Trophoblast cell (in vitro differentiated cells and primary cell): ENCODE measurements at places on chromosomes 11 and 22.

GRCh38 chr11:10561043-10561818, 7.2 kb downstream of the LYVE1 start:
- H3K36me3 ChIP-seq, result no peaks in the 10 kb centered on the region
- no peak overlapping the region for H3K4me3 ChIP-seq
- H3K27ac ChIP-seq, result no peak overlapping the region
- H3K4me1 ChIP-seq, result no peaks in the 10 kb centered on the region
- H3K27me3 ChIP-seq, result no peaks in the 10 kb centered on the region
- DNase-seq, result no peak

GRCh38 chr22:45548247-45548840, 45.7 kb downstream of the FBLN1 start:
- no peak for DNase-seq
- peaks cover 51% of the 10 kb centered on the region for H3K4me1 ChIP-seq
- H3K36me3 ChIP-seq, result peaks cover 88% of the 10 kb centered on the region
- no peak overlapping the region for H3K4me3 ChIP-seq

DNA sequence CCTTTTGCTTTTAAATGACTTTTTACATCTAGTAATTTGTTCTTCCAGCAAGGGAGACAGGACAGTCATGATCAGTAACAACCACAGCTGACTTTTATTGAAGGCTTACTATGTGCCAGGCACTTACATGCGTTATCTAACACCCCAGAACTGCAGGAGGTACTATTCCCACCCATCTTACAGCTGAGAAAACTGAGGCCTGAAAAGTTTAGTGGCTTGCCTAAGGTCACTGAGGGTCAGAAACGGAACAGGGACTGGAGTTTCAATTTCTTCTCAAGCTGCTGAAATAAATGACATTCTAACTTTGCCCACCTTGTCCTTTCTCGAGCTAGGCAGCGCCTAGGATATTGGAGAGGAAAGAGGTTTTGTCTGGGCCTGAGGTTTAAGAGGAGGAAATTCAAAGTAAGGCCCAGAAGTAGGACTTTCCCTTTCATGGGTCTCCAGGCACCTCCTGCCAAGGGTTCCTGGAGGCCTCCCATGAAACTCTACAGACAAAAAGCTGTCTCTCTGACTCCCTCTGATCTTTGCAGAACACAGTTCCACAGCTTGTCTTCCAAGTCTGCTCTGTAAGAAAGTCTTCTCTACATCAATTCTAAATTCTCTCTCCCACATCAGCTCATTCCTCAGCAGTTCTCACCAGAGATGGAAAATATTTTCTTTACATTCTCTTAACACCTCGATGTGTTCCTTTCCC, 102.2 kb downstream of the NAT10 start:
- H3K27me3 ChIP-seq, result no peaks in the 10 kb centered on the region
- no peak overlapping the region for H3K27ac ChIP-seq
- H3K4me1 ChIP-seq, result peaks cover 2% of the 10 kb centered on the region
- no peak overlapping the region for H3K4me3 ChIP-seq
- no peak for DNase-seq

DNA sequence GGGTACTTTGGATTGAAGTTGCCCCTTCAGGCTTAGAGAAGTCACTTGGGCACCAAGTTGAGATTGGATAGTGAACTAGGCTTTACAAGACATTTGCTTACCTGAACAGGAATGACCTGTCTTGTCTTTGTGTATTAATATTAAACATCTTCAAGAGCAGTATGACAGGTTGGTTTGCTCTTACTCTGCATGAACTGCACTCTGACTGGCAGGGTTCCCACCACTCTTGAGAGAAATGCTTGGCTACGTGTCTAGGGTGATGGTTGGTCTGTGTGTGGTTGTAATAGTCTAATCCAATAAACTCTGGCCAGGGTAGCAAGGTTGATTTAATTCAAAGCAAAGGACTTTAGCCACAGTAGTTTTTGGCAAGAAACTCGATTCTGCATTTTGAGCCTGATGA, 20.1 kb upstream of the SPTBN2 start:
- H3K4me1 ChIP-seq, result peaks cover 2% of the 10 kb centered on the region
- DNase-seq, result no peak
- H3K27ac ChIP-seq, result no peak overlapping the region
- no peaks in the 10 kb centered on the region for H3K36me3 ChIP-seq

- H3K4me3 ChIP-seq, result peak within 1 kb of the TSS; percentile 100
- H3K27ac ChIP-seq, result peak within 1 kb of the TSS; percentile 75
- peak; percentile 100 for DNase-seq
These were observed at the start of gene MRTFA for GRCh38 chr22:40636380-40637182. Gene MRTFA (minus strand): TSS chr22:40636719.

DNA sequence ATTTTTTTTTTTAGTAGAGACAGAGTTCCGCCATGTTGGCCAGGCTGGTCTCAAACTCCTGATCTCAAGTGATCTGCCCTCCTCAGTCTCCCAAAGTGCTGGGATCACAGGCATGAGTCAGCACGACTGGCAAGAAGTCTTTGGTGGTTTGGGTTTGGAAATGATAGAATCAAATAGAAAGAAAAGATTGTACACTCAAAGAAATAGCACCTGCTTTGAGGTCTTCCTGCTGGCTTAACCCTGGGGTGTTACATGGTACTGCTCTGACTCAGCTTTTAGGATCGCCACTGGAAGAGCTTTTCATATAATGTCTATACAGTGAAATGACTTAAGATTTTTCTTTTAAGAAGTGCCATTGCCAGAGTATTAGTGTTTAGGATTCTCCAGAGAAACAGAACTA, 50.2 kb downstream of the JAM3 start:
- no peak overlapping the region for H3K27ac ChIP-seq
- peaks cover 9% of the 10 kb centered on the region for H3K4me1 ChIP-seq
- H3K36me3 ChIP-seq, result no peaks in the 10 kb centered on the region
- H3K27me3 ChIP-seq, result peaks cover 2% of the 10 kb centered on the region
- DNase-seq, result peak; percentile 62

GRCh38 chr11:30991802-30992512, 377.6 kb downstream of the DCDC1 start:
- H3K27me3 ChIP-seq, result no peaks in the 10 kb centered on the region
- no peaks in the 10 kb centered on the region for H3K36me3 ChIP-seq
- H3K27ac ChIP-seq, result no peak overlapping the region
- DNase-seq, result no peak
- no peak overlapping the region for H3K4me3 ChIP-seq

DNA sequence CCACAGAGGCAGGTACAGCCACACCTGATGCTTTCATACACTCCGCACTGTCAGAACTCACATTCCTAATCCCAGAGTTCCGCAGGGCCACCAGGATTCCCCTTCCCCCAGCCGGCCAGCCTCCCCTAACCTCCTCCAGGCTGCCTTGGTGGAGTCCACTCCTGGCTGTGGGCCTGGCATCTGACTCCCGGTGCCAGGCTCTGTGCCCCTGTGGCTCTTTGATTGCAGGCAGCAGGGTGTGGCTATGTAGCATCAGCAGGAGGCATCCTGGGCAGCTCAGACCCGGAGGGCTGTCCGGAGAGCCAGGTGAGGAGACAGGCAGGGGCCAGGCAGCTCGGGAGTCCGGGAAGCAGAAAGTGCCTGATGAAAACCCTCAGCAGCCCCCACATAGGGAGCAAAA, 1432.9 kb downstream of the BRD1 start:
- no peaks in the 10 kb centered on the region for H3K4me1 ChIP-seq
- no peak overlapping the region for H3K27ac ChIP-seq
- no peaks in the 10 kb centered on the region for H3K36me3 ChIP-seq

DNA sequence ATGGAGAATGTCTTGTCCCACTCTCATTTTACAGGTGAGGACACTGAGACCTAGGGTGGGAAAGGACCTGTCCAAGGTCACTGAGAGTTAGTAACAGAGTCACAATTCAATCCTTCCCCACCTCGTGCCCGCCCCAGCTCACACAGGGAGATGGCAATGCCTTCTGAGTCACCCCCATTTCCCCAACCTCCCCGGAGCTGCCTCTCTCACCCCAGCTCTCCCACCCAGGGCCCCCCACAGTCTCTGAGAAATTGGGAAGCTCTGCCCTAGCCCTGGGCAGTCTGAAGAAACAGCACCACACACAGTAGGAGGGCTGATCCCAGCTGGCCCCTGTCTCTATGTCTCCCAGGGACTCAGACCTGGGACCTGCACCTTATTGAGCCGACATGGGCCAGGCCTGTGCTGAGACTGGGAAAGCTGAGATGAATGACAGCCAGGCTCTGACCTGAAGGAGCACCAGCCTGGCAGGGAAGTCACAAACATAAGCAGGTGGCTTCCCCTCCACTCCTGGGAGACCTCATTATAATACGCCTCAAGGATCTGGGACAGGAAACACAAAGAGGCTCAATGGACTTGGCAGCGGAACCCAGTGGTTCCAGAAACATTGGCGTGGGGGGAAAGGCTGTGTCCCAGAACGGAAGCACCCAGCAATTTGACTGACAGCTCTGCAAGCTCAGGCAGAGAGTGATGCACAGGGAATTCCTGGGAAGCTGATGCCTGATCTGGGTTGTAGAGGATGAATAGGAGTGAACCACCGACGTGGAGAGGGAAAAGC, 51.0 kb downstream of the CD6 start:
- H3K36me3 ChIP-seq, result no peaks in the 10 kb centered on the region
- H3K27me3 ChIP-seq, result no peaks in the 10 kb centered on the region
- no peak overlapping the region for H3K27ac ChIP-seq

DNA sequence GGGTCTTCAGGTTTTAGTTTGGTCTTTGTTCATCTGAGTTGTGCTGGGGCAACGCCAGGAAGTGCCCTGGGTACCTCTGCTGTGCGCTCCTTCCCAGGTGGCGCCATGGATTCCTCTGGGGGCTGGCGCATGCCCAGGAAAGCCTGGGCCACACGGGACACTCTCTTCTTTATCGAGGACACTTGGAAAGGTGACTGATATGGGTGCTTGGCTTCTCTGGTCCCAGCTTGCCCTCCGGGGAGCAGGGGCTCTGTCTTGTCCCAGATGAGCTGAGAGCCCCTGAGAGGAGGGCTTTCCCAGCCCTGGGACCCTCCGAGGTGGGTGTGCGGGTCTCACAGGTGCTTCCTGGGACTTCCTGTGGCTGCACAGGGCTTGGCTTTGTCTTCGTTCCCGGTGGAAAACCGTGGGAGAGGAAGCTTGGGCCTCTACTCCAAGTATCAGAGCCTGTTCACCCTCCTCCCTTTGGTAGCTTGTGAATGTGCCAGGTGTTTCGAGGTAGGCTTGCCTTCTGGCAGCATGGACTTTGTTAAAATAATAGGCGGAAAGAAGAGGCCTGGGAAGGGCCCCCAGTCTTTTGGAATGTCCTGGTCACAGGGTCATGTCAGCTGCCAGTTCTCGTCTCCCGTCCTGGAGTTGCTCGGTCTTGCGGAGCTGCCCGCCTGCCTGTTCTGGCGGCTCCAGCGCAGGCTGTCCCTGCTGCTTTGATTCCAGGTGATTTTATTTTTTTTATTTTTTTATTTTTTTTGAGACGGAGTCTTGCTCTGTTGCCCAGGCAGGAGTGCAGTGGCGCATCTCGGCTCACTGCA, 10.1 kb upstream of the NEAT1 start:
- peaks cover 11% of the 10 kb centered on the region for H3K4me1 ChIP-seq
- no peak overlapping the region for H3K4me3 ChIP-seq
- no peak for DNase-seq

- H3K4me3 ChIP-seq, result peak overlapping the region; percentile 37
- no peak overlapping the region for H3K27ac ChIP-seq
- peaks cover 9% of the 10 kb centered on the region for H3K4me1 ChIP-seq
- DNase-seq, result no peak
- no peaks in the 10 kb centered on the region for H3K36me3 ChIP-seq
These were observed 704.0 kb downstream of the BRD1 start for GRCh38 chr22:49123621-49124192.

DNA sequence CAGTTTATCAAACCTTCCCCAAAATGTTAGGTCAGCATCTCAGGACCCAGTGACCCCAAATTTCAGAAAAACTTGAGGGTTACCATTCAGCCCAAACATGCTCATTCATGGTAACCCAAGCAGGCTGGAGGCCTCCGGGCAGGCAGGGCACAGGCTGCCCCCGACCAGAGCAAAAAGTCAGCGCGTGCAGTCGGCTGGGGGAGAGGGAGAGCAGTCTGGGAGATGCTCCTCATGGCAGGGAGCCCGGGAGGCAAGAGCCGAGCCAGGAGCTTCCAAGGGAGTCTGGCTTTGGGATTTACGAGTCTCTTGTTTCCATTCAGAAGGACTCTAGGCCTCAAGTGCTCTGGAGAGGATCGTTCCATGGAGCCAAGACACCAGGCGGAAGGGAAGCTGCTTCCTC, 45.7 kb downstream of the RPUSD4 start:
- no peak for DNase-seq
- no peak overlapping the region for H3K27ac ChIP-seq
- H3K36me3 ChIP-seq, result no peaks in the 10 kb centered on the region
- H3K4me3 ChIP-seq, result no peak overlapping the region

DNA sequence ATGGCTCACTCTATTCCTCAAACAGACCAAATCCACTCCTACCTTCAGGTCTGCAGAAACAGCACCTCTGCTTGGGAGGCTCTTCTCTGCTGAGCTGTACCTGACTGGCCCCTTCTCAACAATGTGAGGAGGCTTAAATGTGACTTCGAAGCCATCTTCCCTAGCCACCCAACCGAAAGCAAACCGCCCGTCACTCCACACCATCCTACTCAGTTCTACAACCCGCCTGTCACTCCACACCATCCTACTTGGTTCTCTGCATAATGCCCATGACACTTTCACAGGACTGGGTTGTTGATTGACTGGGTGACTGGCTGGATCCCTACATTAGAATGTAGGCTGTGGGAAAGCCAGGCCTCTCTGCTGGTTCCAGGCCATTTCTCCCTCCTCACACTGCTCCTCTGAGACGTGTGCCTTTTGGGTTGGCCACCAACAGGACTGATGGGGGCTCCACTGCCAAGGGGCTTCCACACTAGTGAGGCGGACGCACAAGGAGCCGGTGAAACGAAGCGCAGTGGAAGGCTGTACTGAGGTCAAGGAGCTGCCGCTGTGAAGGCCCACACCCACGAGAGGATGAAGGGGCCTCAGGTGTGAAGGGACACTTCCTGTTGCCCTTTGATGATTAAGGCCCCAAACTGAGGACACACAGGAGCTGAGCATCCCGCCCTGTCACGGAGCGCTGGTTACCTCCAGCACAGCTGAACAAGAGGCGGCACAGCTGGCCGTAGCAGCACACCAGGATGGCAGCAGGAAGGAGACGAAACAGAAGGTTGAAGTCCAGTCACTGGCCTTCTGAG, 47.5 kb upstream of the SPATA19 start:
- no peak overlapping the region for H3K4me3 ChIP-seq
- no peak overlapping the region for H3K27ac ChIP-seq
- H3K27me3 ChIP-seq, result no peaks in the 10 kb centered on the region
- no peak for DNase-seq

DNA sequence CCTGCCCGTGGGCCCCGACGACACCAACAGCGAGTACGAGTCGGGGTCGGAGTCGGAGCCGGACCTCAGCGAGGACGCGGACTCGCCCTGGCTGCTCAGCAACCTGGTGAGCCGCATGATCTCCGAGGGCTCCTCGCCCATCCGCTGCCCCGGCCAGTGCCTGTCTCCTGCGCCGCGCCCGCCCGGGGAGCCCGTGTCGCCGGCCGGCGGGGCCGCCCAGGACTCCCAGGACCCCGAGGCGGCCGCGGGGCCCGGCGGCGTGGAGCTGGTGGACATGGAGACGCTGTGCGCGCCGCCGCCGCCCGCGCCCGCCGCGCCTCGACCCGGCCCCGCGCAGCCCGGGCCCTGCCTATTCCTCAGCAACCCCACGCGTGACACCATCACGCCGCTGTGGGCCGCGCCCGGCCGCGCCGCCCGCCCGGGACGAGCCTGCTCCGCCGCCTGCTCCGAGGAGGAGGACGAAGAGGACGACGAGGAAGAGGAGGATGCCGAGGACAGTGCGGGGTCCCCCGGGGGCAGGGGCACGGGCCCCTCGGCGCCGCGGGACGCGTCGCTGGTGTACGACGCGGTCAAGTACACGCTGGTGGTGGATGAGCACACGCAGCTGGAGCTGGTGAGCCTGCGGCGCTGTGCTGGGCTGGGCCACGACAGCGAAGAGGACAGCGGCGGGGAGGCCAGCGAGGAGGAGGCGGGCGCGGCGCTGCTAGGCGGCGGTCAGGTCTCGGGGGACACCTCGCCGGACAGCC, 3.8 kb downstream of the MAPK8IP2 start:
- peaks cover 3% of the 10 kb centered on the region for H3K4me1 ChIP-seq
- no peak overlapping the region for H3K4me3 ChIP-seq
- H3K27me3 ChIP-seq, result peaks cover 19% of the 10 kb centered on the region
- H3K36me3 ChIP-seq, result no peaks in the 10 kb centered on the region
- no peak overlapping the region for H3K27ac ChIP-seq
- no peak for DNase-seq
